ENCODE measurements at places on chromosomes 7 and 10.

- no peak for DNase-seq
These were observed 144.0 kb downstream of the PLCE1 start for GRCh38 chr10:94137747-94138146.

- DNase-seq = no peak
These were observed 134.4 kb downstream of the DLG5 start for GRCh38 chr10:77792155-77792554.

GRCh38 chr7:142506601-142507000 lies 242.7 kb upstream of the PRSS1 start:
- DNase-seq = no peak

DNA sequence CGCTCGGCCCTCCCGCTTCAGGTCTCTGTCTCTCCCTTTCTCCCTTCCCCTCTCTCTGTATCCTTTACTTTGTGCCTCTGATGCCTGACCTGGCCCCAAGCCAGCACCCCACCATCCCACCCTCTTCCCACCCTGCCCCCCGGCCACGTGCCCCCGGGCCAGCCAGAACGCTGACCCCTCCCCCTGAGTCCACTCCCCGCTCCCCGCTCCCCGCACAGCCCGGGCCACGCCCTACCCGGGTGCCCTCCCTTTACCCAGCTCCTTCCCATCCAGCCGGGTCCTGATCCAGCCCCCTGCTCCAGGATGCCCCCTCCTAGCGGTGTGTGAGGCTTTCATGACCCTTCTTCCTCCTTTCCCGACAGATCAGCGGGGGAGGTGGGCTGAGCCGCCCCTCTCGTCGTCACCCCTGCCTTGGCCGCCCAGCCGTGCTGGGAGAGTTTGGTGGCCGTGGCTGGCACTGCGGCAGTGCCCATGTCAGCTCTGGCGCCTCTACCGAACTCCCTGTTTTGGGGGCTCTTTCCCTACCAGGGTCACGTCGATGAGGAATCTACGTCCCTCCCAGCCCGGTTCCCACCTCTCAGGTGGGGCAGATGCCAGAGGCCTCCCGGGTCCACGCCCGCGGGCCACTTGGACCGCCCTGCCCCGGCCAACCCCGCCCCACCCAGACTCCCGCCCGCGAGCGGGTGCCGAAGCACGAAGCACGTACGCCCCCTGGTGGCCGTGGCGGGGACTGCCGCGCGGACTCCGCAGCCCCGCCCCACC lies 127.4 kb downstream of the UBE2H start:
- DNase-seq = peak; percentile 79

DNA sequence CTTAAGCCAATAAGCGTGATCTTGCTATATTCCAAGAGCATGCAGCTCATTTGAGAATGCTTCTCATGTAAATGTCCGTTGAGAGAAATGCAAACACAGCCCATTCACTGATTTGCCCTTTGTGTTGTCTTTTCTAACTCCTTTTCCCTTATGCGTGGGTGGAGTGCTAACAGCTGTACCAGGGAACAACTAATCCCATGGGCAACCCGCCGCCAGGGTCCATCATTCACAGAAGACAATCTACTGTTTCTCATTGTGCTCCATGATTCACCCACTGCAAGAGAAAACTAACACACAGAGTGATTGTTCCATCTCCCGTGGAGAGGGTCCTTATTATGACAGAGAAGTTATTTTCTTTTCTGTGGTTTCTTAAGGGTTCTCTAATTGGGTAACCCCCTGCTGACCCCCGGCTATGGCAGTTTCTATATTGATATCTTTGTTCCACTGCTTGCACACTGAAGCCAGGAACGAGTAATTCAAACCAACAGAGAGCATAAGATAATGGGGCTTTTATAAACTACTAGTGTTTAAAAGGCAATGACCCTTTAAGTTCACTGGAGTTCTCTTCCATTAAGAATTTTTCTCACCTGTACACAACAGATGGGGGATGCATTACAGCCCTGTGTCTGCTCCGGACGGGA lies 298.7 kb downstream of the BAMBI start:
- DNase-seq = no peak

DNA sequence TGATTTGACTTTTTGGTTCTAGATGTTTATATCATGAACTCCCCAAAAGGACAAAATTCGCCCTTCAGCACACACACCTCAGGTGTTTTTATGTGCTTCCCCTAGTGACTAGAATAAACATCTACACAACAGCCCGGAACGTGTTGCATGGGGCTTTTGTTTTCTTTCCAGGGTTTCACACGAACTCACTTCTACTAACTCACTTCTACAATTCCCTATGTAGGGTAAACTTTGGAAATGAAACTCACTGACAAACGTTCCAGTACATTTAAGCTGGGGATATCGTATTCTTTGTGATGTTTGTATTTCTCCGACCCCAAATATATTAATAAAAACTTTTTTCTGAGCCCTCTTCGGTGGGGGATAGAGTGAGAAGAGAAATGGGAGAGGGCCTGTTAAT lies 1.4 kb downstream of the TRA2A start:
- DNase-seq = peak; percentile 13

DNA sequence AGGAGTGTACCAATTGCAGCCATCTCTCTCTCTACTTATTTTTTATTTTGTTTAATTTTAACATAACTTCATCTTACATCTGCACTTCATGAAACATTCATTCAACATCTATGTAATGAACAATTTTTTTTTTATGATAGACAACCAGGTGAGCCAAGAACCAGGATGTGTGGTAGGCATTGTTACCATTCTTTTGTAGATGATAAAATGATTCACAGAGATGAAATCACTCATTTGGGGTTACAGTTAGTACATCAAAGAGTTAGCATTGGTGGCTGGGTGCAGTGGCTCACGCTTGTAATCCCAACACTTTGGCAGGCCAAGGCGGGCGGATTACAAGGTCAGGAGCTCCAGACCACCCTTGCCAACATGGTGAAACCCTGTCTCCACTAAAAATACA lies 127.8 kb downstream of the HDAC9 start:
- no peak for DNase-seq

GRCh38 chr7:27312820-27313219 lies 70.2 kb downstream of the EVX1 start:
- DNase-seq = no peak

DNA sequence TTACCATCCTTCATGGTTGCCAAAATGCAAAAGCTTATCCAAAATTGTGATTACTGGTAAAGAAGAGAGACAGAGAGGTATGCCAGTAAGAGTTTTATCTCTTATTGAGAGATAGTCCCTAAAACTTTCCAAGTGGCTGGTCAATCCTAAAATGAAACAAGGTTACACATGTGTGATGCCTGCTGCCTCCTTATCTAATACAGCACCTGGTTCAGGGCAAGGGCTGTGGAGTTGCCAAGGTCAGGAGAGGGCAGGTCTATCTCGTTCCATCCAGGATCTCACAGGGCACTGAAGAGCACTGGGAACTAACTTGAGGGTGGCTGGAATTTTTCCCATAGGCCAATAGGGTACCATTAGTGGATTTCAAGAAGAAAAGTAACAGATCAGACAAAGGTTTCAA lies 18.3 kb downstream of the VOPP1 start:
- no peak for DNase-seq

GRCh38 chr7:18873734-18874336 lies 243.6 kb downstream of the TWIST1 start:
- no peak for DNase-seq

DNA sequence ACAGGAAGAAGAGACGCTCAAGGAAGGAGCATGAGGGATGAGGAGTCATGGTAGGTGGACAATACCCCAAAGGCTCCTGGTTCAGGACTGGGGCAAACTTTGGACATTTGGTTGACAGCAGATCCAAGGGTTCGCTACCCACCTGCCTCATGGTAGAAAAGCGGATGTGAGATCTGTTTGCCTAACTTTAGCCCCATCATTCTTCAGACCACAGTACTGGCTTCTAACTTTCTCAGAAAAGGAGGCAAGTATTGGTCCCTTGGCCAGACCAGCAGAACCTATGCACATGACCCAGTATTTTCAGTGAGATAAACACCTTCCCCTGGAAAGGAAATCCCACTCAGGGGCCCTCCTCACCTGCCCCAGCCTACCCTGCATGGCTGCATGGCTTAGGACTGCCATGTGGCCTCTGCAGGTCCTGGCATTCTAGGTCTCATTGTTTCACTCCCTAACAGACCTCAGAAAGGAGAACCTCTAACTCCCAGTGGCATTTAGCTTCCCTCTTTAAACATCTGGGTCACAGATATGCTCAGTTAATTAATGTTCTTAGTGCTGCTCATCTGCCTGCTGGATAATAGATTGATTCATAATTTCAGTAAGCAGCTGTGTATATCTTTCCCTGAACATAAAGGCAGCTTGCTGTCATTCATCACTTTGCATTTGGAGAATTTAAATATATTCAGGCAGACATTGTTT lies 574.1 kb downstream of the GALNT17 start:
- DNase-seq = no peak

- DNase-seq = no peak
These were observed 736.2 kb downstream of the INHBA start for GRCh38 chr7:40966693-40967092.

DNA sequence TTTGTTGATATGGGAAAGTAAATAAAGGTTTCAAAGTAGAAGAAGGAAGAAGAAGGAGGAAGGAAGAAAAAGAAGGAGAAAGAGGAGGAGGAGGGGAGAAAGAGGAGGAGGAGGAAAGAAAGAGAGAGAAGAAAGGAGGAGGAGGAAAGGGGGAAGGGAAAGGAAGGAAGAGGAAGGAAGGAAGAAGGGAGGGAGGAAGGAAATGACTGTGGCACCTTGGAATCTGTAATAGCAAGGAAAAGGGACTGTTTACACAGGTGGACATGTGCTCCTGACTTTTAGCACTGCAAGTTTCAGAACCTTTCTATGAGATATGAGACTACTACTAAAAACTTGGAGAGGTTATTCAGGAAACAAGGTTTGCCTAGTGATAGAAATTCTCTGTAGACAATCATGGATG lies 153.2 kb downstream of the BTAF1 start:
- DNase-seq = no peak

DNA sequence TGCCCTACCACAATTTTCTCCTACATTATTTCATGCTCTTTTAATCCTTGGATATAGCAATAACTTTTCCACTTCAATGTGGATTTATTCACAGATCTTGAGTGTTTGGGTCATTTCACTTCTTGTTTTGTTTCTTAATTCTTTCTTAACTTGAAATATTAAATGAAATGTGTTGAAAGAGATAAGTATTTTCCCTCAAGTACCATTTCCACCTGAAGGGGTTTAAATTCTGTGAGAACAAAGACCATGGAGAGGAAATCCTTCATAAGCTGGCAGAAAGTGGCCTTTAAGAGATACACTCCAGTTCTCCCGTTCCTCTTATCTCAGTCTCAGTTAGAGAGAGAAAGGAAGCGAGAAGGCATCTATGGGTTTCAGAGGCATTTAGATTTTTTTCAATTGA lies 14.1 kb upstream of the DLD start:
- no peak for DNase-seq

DNA sequence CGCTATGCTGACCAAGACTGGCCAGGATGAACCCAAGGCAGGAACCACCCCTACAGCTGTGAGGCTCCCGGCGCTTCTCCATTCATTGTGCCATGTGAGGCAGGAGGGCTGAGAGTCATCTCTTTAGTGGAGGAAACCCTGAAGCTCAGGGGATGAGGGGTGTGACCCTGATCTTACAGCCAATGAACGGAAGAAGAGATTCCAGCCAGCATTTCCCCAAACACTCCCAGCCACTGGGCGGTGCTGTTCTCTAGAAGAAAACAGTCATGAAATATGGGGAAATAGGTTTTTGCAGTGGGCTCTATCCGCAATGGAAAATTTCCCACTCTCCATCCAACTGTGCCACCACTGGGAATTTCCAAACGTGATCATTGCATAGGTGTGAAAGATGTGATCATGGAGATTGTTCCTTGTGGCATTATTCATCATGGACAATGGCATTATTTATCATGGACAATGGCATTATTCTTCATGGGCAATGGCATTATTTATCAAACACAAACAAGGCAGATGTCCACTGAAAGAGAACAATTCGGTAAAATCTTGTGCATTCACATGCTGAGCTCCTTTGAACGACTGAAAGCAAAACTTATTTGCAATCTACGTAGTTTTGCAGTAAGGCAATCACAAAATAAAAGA lies 14.0 kb upstream of the SLC18A2 start:
- peak; percentile 5 for DNase-seq

DNA sequence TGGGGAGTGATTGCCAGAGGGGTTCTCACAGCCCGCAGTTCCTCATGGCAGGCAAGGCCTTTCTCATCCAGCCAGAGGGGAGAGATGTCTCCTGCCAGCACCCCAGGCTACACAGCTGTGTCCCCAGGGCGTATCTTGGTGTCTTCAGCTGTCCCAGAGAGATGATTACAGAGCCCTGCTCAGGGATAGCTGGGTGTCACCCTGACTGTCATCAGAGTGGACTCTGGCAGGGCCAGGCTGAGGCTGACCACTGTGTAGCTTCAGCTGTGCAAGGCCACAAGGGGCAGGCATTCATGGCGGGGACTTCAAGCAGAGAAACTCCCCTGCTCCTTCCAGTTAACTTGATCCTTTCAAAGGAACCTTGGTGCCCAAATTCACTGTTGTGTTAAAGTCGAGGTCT lies 124.2 kb downstream of the RGS10 start:
- DNase-seq = no peak

DNA sequence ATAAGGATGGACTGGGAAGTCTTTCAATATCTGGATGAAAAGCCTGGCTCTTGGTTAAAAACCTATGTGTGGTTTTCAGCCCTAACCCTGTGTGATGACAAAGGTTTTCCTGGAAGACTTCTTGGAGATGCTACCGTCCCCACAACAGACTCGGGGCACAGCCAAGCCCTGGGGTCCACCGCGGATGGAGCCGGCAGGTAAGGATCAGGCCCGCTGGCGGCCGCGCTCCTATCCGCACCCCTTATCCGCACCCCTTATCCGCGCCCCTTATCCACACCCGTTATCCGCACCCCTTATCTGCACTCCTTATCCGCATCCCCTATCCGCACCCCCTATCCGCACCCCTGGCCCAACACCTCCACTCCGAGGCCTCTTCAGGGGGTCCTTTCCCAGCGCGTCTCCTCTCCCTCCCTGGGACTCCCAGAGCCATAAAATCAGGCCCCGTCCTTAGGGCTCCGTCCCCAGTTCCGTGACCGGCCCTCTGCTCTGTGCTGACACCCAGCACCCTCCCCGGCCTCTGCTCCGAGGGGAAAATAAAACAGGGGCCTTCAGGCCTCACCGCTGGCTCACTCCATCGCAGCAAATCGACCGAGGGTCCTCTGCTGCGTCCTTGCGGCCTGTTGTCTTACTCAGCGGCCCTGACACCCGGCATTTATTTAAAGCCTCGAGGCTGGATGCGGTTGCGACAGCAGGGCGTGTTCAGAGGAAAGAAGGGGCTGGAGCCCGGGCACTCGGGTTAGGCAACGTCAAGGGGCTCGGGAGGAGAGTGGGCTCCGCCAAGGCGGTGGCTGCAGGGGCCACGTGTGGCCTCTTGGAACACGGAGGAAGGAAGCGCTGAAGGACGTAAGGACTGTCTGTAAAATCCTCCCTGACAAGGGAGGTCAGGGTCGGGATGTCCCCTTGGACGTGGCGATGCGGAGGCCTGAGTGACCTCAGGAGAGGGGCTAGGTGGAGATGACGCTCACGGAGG lies 215.1 kb upstream of the ADARB2 start:
- DNase-seq = no peak

Data from effector CD8-positive, alpha-beta T cell (primary cell).